ENCODE measurements at places on chromosomes 7 and 10. TPM values are rescaled to one million over a fixed set of nuclear protein-coding genes. Genes with fewer than 3 reads are reported as not detected.

GRCh38 chr7:22210967-22211366 lies 146.0 kb downstream of the RAPGEF5 start:
- no peak for DNase-seq

- DNase-seq = no peak
Observed at GRCh38 chr7:96233528-96234154, 88.3 kb downstream of the SLC25A13 start.

DNA sequence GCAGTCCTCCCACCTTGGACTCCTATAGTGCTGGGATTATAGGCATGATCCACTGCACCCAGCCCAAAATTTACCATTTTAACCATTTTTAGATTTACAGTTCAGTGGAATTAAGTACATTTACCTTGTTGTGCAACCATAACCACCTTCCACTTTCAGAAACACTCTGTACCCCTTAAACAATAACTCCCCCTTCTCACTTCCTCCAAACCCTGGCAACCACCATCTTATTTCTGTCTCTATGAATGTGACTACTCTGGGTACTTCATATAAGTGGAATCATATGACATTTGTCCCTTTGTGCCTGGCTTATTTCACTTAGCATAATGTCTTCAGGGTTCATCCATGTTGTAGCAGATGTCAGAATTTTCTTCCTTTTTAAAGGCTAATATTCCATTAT lies 33.6 kb downstream of the SUFU start:
- DNase-seq = no peak

DNA sequence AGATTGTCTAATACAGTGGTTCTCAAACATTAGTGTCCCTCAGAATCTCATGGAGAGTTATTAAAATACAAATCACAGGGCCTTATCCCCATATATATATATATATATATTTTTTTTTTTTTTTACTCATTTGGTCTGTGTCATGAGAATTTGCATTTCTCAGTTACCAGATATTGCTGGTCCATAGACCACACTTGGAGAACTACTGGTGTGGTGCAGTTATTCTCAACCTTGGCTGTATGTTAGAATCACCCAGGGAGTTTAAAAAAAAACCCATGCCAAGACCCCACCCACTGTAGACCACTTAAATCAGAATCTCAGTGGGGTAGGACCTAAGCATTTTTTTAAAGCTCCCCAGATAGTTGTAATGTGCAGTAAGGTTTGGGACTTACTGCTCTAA lies 179.9 kb downstream of the AUTS2 start:
- DNase-seq = no peak

GRCh38 chr7:82021036-82021435 lies 251.2 kb upstream of the HGF start:
- DNase-seq = no peak

GRCh38 chr7:127029823-127030222 lies 222.9 kb downstream of the GRM8 start:
- no peak for DNase-seq

- no peak for DNase-seq
Observed at GRCh38 chr10:21052072-21052708, 155.1 kb upstream of the NEBL start.

GRCh38 chr10:77513220-77513619 lies 124.4 kb downstream of the KCNMA1 start:
- no peak for DNase-seq

DNA sequence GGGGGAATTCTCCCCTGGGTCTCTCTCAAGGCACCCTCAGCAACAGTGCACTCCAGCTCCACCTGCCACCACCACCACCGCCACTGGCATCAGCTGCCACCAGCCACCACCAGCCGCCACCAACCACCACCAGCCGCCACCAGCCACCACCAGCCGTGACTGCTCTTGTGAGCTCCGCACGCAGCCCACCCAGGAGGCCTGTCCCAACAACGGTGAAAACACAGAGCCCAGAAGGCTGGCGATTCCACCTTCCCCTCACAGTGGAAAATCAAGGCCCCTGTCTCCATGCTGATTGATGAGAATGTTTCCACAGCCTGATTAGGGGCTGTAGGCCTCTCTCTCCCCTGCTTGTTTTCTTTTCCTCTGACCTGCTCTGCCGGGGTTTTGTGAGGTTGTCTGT lies 41.1 kb downstream of the COBL start:
- no peak for DNase-seq

DNA sequence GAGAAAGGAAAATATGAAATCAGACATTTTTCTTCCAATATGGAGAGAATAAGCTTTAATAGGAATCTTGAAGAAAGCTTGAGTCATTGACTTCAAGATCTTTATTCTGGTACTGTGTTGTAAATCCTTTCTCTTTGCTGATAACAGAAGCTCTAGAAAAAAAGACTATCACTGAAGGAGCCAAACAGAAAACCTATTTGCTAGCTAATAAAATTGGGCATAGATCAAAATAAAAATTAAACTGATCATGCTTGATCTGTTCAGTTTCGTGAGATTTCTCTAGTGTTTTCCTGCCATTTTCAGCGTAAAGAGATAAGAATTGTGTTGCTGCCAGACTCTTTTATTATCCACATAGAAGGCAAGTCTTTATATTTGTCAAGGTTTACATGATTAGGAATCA lies 1.5 kb upstream of the GHITM start:
- no peak for DNase-seq

RAMP3 gene
- total RNA-seq = 21.7 TPM

SCART1 gene
- 0.08 TPM for total RNA-seq

UPF2 gene
- 20.9 TPM for total RNA-seq
